ENCODE measurements at places on chromosomes 11 and 22. TPM values are rescaled to one million over a fixed set of nuclear protein-coding genes. Genes with fewer than 3 reads are reported as not detected.

The GSTT2B gene
- total RNA-seq = 1.9 TPM

The MS4A3 gene
- not detected for total RNA-seq

The EIF3M gene
- 279 TPM for total RNA-seq

The BEST1 gene
- 3.2 TPM for total RNA-seq

The CNGA4 gene
- 0.43 TPM for total RNA-seq

The APOL2 gene
- total RNA-seq = 78.2 TPM

The OR5B21 gene
- total RNA-seq = not detected

The DENND6B gene
- 2.3 TPM for total RNA-seq

The SLN gene
- total RNA-seq = not detected

Measured in fibroblast of villous mesenchyme (primary cell).